Pancreas (tissue), 10 donors: ENCODE measurements at places on chromosomes 3 and 15. TPM values are rescaled to one million over a fixed set of nuclear protein-coding genes. Genes with fewer than 3 reads are reported as not detected.

Gene CD96
- total RNA-seq = 0.63 TPM

Gene ASB14
- total RNA-seq = not detected

DNA sequence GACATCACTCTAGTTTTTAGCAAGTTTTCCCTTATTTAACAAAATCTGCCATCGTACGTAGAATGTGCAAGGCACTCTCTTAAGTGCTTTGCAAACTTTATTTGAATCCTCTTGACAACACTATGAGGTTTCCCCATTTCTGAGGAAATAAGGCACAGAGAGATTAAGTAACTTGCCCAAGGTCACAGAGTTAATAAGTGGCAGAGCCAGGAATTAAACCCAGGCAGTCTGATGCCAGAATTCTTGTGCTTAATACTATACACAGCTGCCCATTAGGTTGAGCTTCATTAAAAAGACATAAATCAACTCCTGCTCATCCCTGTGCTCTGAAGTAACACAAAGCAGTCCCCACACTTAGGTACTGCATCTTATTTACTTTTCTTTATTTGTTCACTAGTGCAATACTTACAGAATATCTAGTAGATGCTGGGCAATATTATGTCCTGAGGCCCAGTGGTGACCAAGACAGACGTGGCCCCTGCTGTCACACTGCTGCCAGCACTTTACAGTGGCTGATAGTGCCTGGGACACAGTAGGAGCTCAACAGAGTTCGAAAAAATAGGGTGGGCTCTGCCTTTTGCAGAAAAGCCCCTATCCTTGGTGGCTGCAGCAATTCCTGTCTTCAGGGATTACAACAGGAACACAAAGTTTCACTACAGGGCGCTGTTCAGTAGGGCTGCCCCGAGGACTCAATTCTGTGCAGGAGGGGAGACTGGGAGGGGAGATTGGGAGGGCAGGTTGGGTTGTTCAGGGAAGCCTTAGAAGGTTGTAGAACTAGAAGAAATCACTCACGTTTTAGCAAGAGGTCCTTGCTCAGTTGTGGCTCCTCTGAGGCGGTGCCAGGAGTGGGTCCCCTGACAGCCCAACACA lies 138.3 kb upstream of the TPM1 start:
- no peak for DNase-seq

DNA sequence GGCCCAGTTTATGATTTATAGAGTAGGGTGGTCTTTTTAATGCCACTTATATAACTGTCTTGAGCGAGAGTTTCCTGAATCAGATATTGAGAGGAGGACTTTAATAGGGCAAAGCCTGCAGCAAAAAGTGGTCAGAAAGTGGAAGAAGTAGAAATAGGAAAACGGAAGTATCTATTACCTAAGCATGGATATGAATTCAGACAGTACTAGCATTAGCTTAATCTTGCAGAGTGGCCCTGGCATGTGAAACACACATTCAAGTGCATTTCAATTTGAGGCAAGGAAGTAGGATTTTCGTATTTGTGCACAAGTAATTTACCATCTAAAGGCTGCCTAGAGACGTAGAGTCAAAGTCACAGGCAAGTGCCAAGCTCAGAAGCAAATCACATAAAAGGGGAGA lies 622.3 kb downstream of the DIPK2A start:
- DNase-seq = no peak

DNA sequence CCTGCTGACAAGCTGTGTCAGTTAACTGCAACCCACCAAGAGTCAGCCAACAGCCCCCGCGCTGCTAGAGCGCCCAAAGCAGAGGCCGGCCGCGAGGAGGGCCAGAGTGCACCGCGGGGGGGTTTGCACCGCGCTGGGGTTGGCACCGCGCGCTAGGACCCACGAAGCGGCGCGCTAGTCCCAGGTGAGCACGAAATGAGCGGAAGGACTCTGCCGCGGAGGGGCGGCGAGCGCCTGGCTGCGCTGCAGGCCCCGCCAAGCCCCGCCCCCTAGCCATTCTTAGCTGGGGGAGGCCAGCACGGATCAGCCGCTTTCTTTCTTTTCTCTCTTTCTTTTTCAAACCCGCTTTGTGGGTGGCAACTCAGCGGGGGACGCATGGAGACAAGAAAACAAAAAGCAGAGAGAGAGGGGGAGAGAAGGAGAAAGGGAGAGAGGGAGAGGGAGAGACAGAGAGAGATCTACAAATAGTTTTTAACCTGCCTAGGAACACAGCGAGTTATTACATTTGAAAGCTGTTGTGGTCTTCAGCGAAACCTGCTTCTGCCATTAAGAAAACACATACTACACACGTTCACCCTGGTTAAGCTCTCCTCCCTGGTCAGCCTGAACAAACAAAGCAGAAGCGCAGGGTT lies 6.9 kb upstream of the FOXB1 start:
- no peak for DNase-seq

DNA sequence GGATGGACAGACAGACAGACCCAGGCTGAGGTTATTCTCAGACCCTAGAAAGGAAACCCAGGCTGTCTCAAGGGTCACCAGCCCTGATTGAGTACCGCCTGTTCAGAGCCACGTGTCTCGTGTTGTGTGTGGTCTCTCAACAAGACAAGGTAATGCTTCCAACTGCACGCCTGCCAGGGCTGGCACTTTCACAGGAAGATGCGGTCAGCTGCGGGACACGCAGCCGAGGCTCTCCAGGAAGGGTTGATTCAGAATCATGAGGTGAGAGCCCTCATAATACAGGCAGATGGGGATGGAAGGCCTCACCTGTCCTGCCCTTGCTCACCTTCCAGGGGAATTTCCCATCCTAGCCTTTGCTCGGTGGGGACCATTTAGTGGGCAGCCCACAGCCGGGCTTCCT lies 81.4 kb downstream of the TOP2B start:
- DNase-seq = no peak

DNA sequence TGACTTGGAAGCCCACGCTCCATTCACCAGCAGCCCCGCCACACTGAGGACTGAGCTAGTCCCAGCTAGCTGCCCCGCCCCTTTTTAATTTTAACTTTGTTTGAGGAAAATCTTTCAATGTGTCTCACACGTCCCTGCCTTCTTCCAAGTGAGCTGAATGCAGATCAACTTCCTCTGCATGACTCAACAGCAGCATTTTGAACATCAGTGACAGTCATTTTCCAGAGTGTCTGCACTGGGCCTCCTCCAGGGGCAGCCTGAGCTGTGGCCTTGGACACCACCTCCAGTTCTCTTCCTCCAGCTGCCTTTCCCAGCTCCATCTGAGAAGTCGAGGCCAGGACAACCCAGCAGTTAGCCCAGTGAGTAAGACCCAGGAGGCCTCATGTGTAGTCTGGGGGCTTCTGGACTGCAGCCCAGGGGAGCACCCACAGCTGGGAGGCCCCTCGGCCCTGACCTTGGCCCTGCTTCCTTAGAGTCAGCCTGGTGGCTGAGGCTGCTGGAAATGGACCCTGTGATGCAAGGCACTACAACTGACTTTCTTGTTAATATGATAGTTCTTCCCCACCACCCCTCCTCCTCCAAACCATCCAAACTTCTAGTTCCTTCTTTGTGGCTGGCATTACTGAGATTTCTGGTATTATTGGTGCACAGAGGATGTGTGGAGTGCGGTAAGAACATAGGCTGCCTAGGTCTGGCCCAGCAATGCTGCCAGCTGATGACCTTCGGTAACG lies 21.4 kb upstream of the ESYT3 start:
- no peak for DNase-seq
